Activated T-helper 2 cell treated with anti-CD3 and anti-CD28 coated beads, Interferon-gamma antibody, Interleukin-2, Interleukin-4, amounts not matched to agents 10 μg/mL and 5 μg/mL and 100 μg/mL, durations not matched to agents 14 hours and 24 hours and 36 hours (primary cell): ENCODE measurements at places on chromosomes 1 and 21.

- no peak for DNase-seq
These were observed 46.6 kb downstream of the RGS7 start for GRCh38 chr1:241310451-241310850.

GRCh38 chr21:14942801-14943490, 121.9 kb downstream of the NRIP1 start:
- DNase-seq: no peak

- peak; percentile 99 for DNase-seq
These were observed at the start of the genes DTL and INTS7 for GRCh38 chr1:212035123-212035834. DTL (plus strand) TSS chr1:212035748; CDS start chr1:212035891, 143 bp downstream. INTS7 (minus strand) TSS chr1:212035557; CDS start chr1:212035437, 120 bp downstream.

DNA sequence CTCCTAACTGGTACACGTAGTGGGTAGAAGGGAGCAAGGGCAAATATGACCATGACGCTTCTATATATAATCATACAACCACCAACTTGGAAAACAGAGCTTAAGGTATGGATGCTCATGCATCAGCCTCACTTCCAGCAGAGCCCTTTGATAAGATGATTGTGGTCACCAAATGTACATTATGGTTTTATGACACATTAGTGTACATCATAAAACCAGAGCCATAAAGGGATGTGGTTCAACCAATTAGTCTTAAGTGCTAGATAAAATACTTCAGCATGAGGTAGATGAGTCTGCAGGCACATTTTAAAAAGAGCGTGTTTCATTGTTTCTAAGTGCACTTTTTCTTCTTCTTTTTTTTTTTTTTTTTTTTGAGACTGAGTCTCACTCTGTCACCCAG, 43.7 kb downstream of the NIBAN1 start:
- no peak for DNase-seq

GRCh38 chr1:50251702-50252101, 143.0 kb downstream of the ELAVL4 start:
- DNase-seq: no peak

- no peak for DNase-seq
These were observed 71.3 kb downstream of the MORN1 start for GRCh38 chr1:2320006-2320405.

- DNase-seq: no peak
These were observed 284.6 kb upstream of the DPYD start for GRCh38 chr1:98205291-98206017.

DNA sequence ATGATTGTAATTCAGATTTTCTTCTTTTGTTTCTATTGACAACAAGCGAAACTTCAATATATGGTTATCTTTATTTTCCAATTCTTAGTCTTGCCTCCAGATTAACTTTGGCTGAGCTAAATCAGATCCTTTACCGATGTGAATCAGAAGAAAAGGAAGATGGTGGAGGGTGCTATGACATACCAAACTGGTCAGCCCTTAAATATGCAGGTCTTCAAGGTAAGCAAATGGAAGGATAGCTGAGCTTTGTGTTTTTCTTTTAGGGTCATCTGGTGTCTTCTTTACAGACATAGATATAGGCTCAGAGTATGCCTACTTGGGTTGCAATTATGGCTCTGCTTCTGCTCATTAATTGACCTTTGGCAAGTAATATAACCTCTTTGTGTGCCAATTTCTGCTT, 37.7 kb downstream of the AGL start:
- no peak for DNase-seq

GRCh38 chr1:206081856-206082255, 28.9 kb downstream of the RHEX start:
- DNase-seq: no peak

GRCh38 chr1:161440312-161440894, 64.9 kb upstream of the FCGR2A start:
- peak; percentile 68 for DNase-seq

DNA sequence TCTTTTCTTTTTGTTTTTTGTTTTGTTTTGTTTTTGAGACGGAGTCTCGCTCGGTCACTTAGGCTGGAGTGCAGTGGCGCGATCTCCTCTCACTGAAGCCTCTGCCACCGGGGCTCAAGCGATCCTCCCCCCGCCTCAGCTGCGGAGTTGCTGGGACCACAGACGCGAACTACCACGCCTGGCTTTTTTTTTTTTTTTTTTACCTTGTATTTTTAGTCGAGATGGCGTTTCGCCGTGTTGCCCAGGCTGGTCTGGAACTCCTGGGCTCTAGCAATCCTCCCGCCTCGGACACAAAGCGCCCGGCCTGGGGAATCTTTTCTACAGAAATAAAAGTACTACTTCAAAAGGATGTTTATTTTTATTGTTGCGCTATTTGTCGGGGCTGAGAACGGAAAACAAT, 1.1 kb upstream of the SETDB1 start:
- DNase-seq: no peak

DNA sequence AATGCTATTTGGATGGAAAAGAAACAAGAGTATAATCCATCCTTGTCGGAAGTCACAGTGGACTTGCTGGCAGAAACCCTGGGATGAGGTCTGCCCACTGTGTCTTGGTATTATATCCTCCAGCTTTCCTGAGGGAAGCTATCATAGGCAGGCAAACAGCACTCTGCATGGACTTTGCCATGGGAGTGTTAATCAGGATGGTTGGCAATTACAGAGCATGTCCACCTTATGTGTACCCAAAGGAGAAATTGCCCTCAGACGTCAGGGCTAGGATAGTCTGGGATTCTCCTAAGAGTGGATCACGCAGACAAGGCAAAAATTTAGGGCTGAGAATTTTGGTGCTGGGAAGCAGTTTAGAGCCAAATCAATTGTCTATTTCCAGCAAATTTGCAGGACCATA, 184.9 kb upstream of the ESRRG start:
- DNase-seq: no peak

GRCh38 chr1:230083053-230083452, 16.0 kb downstream of the GALNT2 start:
- DNase-seq: no peak

DNA sequence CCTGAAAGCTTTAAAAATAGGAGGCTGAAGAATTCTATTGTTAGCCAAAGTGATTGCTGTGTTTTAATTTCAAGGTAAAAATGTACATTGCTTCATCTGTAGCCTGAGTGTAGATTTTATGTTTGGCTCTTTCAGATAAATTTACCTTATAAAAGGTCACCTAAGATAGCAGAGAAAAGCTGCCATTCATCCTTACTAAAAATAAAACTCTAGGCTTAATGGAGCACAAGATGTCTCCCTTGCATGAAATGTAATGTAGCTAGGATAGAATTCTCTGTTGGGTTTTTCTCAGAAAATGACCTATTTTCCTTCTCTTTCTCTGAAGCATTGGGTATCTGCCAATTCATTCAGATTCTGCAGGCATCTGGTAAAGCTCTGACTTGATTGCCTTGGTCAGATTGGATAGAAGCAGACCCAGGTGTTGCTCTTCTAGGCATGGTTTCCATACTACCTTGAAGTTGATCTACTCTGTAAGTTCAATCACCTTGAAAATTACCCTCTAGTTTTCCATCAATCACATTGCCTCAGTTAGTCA, 176.6 kb upstream of the GORAB start:
- DNase-seq: no peak

- DNase-seq: no peak
These were observed 222.0 kb upstream of the PKN2 start for GRCh38 chr1:88462096-88462487.

- peak; percentile 42 for DNase-seq
These were observed 2.1 kb upstream of the AHDC1 start for GRCh38 chr1:27605796-27606707.

- no peak for DNase-seq
These were observed 16.0 kb upstream of the EPS15 start for GRCh38 chr1:51535006-51535592.

- no peak for DNase-seq
These were observed 107.5 kb downstream of the NEK7 start for GRCh38 chr1:198264282-198264681.

DNA sequence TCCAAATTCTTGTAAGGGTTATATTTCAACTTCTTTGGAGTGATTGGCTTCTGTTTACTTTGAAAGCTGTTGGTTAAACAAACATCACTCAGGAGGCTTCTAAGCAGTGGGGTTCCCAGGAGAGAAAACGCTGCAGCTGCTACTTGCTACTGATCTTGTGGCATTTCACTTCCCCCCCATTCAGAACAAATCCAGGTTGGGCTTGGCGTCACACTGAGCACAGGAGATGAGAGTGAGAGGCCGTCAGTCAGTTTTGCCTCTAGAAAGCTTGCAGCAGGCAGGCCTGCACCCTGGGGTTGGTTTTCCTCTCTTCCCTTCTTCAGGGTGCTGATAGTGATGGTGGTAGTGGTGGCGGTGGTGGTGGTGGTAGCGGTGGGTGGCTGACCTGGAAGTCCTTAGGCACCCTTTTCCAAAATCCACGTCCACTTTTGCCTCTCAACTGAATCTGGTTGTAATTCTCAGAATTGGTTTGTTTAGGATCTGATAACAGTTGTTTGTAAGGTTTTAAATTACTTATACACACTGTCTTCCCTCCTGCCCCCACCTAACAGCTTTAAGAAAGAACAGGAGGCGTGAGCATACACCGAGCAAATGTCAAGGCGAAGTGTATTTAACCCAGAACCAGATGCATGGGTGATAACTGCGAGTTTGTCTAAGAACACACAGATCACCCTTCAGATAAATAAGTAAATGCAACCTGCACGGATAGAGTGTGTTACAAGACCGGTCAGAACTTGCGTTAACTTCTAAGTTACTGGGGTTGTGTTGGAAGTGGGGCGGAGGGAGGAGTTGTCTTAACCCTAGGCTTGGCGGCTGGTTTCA, 3.2 kb upstream of the PROX1 start:
- DNase-seq: no peak

DNA sequence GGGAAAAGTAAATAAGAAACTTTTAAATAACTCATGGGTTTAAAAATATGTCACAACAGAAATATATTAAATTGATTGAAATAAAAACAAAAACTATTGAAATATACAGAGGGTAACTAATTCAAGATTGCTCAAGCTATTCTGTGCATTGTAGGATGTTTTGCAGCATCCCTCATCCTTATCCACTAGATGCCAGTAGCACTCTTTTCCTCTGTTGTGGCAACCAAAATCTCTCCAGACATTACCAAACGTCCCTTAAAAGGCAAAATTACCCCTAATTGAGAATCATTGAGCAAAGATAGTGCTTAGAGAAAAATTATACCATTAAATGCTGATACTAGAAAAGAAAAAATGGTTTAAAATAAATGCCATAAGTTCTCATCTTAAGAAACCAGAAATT, 682.6 kb downstream of the RWDD3 start:
- no peak for DNase-seq

- DNase-seq: no peak
These were observed 880.5 kb upstream of the ADGRL4 start for GRCh38 chr1:79887059-79887458.

DNA sequence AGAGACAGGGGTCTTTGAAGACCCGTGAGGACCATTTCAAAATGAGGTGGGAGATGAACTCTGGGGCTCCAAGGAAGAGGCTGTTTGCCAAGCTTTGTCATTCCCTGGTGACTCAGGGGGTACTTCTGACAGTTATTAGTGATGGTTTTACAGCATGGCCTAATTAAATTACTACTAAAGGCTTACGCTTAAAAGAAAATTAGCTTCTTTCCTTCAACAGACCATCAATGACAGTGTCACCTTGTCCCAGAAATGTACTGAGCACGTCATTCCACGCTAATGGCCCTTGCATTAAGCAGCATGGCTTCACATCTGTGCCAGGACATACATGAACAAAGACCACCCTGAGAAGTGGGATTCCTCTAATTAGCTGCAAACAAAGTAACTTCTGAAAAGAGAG, 5.1 kb upstream of the UTS2 start:
- no peak for DNase-seq

DNA sequence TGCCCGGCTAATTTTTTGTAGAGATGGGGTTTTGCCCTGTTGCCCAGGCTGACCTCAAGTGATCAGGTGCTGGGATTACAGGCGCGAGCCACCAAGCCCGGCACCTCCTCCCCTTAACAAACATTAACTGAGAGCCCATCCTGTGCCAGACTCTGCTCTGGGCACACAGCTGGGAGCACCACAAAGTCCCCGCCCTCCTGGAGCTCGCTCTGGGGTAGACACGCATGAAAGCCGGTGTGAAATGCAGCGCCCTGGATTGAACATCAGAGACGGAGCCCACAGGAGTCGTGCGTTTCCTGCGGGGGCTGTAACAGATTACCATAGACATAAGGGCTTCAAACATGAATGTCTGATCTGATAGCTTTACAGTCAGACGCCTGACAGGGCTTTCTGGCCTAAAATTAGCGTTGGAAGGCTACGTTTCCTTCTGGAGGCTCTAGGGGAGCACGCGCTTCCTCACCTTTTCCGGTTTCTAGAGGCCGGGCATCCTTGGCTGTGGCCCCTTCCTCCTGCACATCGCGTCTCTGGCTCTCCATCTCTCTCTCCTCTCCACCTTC, 14.3 kb downstream of the SLC27A3 start:
- DNase-seq: no peak

DNA sequence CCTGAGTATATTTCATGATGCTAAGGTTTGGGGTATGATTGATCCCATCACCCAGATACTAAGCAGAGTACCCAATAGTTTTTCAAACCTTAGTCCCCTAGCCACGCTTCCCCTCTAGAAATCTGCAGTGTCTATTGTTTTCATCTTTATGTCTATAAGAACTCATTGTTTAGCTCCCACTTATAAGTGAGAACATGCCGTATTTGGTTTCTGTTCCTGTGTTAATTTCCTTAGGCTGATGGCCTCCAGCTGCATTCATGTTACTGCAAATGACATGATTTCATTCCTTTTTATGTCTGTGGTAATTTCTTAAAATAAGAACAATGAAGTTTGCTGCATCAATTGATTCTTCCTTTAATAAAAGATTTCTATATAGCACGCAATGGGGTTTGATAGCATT, 301.3 kb downstream of the PLPP3 start:
- no peak for DNase-seq

GRCh38 chr21:46459356-46460112, 843 bp downstream of the DIP2A start:
- no peak for DNase-seq

GRCh38 chr1:217136895-217137205, 413.6 kb upstream of the ESRRG start:
- no peak for DNase-seq

GRCh38 chr1:84489766-84490165, 10.7 kb downstream of the RPF1 start:
- no peak for DNase-seq

DNA sequence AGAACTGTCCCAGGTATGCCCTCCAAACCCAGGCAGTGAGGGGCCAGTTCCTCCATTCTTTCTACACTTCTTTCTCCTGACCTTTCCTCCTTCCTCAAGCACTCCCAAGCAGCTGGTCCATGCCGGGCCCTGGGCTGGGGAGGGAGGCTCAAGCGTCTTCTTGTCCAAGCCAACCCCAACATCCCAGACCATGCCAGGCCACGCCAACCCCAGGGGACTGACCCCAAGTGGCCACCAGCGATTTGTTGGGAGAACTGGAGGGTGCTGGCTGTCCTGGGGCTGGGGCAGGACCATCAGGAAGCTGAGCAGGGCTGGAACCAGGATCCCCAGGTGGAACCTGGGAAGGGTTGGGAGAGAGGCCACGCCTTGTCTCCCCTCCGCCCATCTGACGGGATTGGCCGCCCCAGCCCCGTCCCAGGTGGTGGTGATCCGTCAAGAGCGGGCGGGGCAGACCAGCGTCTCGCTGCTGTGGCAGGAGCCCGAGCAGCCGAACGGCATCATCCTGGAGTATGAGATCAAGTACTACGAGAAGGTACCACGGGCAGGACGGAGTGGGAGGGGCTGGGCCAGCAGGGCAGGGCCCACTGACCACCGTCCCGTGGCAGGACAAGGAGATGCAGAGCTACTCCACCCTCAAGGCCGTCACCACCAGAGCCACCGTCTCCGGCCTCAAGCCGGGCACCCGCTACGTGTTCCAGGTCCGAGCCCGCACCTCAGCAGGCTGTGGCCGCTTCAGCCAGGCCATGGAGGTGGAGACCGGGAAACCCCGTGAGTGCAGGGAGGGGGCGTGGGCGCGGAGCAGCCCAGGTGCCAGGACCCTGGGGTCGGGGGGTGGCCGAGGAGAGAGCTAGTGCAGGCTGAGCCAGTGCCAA, 29.9 kb downstream of the EPHA8 start:
- no peak for DNase-seq
